Right atrium auricular region (tissue), 2 donors: ENCODE measurements at places on chromosomes 4 and X. TPM values are rescaled to one million over a fixed set of nuclear protein-coding genes. Genes with fewer than 3 reads are reported as not detected.

ZNF630 gene
- 3.9 TPM for total RNA-seq

TLR3 gene
- 3.5 TPM for total RNA-seq

FGG gene
- not detected for total RNA-seq

GPR78 gene
- total RNA-seq: not detected

SERTM2 gene
- not detected for total RNA-seq

CPLX1 gene
- 2.3 TPM for total RNA-seq

TRIM75 gene
- total RNA-seq: not detected

LIMCH1 gene
- 76.1 TPM for total RNA-seq

PGM2 gene
- 11.7 TPM for total RNA-seq

GRCh38 chrX:112839856-112840255 lies 775 bp downstream of the AMOT start:
- peak overlapping the region; percentile 55 for H3K4me3 ChIP-seq
- H3K4me1 ChIP-seq: no peaks in the 10 kb centered on the region
- H3K27me3 ChIP-seq: peaks cover 5% of the 10 kb centered on the region
- DNase-seq: no peak
- no peak overlapping the region for H3K27ac ChIP-seq

- no peak for DNase-seq
- no peaks in the 10 kb centered on the region for H3K27me3 ChIP-seq
- H3K4me3 ChIP-seq: no peak overlapping the region
These were observed 45.8 kb downstream of the HDAC8 start for GRCh38 chrX:72526534-72527508.

DNA sequence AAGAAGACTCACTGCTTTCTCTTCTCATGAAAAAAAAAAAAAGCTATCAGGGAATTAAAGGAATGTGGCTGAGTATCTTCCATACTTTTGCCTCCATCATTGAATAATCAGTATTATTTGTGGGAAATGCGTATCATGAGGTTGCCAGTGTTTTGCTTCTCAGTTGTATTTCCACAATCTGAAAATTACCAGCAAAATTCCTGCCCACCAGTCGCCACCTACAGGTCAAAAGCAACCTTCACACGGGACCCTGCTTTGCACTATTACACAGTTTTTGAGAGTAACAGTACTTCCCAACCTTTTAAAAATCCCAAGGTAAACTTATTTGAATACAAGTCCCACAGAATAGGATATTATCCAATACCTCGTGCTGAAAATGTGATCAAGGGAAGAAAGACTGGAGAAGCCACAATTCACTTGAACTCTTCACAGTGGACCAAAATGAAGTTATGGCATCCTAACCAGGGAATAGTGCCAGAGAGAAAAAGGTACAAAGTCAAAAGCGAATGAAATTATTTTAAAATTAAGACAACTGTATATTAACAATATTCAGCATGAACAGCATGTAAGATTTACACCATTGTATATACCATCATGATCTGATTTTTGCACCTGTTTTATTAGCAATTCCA lies 30.4 kb downstream of the PGRMC1 start:
- H3K4me3 ChIP-seq: no peak overlapping the region
- DNase-seq: peak; percentile 61
- no peak overlapping the region for H3K27ac ChIP-seq

- H3K4me1 ChIP-seq: no peaks in the 10 kb centered on the region
- no peak for DNase-seq
- H3K36me3 ChIP-seq: no peaks in the 10 kb centered on the region
- no peaks in the 10 kb centered on the region for H3K27me3 ChIP-seq
- no peak overlapping the region for H3K4me3 ChIP-seq
- H3K27ac ChIP-seq: no peak overlapping the region
These were observed 60.7 kb downstream of the GAB1 start for GRCh38 chr4:143397335-143397734.

- no peaks in the 10 kb centered on the region for H3K36me3 ChIP-seq
- no peak overlapping the region for H3K27ac ChIP-seq
- no peaks in the 10 kb centered on the region for H3K4me1 ChIP-seq
- DNase-seq: no peak
- H3K4me3 ChIP-seq: no peak overlapping the region
These were observed 847.0 kb downstream of the TRIML1 start for GRCh38 chr4:188986271-188986689.

DNA sequence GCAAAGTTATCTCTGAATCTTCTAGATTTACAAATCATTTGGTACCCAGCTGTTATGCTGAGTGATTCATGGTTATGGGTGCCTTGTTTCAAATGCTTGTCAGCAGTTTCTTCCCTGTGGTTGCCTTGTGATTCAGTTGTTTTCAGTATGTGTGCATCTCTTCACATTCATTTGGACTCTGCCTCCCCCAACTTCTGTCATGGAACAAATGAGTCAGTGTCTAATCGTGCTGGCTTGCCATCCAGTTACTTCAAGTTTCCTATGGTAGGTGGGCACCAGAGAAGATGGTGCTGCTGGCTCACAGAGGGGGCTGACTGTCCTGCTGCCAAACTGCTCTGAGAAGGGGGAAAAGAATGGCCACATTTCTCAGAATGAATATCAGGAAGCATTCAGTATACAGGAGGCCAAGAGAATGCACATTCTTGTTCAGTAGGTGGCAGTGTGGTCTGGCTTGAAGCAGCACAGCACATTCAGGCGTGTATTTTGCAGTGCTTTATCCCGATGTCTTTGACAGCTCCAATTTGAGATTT lies 260.9 kb downstream of the GLUD2 start:
- no peak overlapping the region for H3K27ac ChIP-seq
- DNase-seq: no peak
- no peaks in the 10 kb centered on the region for H3K27me3 ChIP-seq

GRCh38 chrX:135543924-135544323 lies 23.5 kb downstream of the INTS6L start:
- peaks cover 3% of the 10 kb centered on the region for H3K36me3 ChIP-seq
- no peak overlapping the region for H3K4me3 ChIP-seq
- peaks cover 7% of the 10 kb centered on the region for H3K4me1 ChIP-seq
- DNase-seq: no peak

GRCh38 chrX:18640686-18641085 lies 31.2 kb downstream of the RS1 start:
- no peaks in the 10 kb centered on the region for H3K36me3 ChIP-seq
- DNase-seq: no peak
- H3K27ac ChIP-seq: no peak overlapping the region
- H3K4me3 ChIP-seq: no peak overlapping the region
- no peaks in the 10 kb centered on the region for H3K4me1 ChIP-seq
- no peaks in the 10 kb centered on the region for H3K27me3 ChIP-seq

- H3K27ac ChIP-seq: peak overlapping the region; percentile 99
- no peak for DNase-seq
- peaks cover 66% of the 10 kb centered on the region for H3K4me1 ChIP-seq
- no peaks in the 10 kb centered on the region for H3K27me3 ChIP-seq
These were observed 3.8 kb downstream of the MSN start for GRCh38 chrX:65671286-65671685.

GRCh38 chrX:97860226-97860625 lies 976.5 kb downstream of the RPA4 start:
- no peak for DNase-seq
- H3K27me3 ChIP-seq: no peaks in the 10 kb centered on the region
- no peaks in the 10 kb centered on the region for H3K36me3 ChIP-seq
- H3K27ac ChIP-seq: no peak overlapping the region

GRCh38 chrX:2767631-2768455 lies 16.0 kb downstream of the XG start:
- no peaks in the 10 kb centered on the region for H3K27me3 ChIP-seq
- no peaks in the 10 kb centered on the region for H3K4me1 ChIP-seq

GRCh38 chrX:154409222-154409871 lies at the start of gene DNASE1L1:
DNASE1L1 (minus strand) TSS chrX:154409254; CDS start chrX:154405568, 3,686 bp downstream.
- H3K4me1 ChIP-seq: peaks cover 21% of the 10 kb centered on the region
- no peaks in the 10 kb centered on the region for H3K36me3 ChIP-seq

DNA sequence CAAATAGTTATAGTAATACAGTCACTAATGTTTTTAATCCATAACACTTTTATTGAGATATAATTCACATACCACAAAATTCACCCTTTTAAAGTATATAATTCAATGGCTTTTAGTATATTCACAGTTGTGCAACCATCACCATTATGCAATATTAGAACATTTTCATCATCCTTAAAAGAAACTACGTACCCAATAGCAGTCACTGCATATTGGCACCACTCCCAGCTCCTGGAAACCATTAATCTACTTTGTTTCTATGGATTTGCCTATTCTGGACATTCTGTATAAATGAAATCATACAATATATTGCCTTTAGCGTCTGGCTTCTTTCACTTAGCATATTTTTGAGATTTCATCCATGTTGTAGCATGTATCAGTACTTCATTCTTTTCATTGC lies 99.3 kb downstream of the AMMECR1 start:
- H3K36me3 ChIP-seq: no peaks in the 10 kb centered on the region
- no peak for DNase-seq
- no peak overlapping the region for H3K27ac ChIP-seq
- no peaks in the 10 kb centered on the region for H3K27me3 ChIP-seq

DNA sequence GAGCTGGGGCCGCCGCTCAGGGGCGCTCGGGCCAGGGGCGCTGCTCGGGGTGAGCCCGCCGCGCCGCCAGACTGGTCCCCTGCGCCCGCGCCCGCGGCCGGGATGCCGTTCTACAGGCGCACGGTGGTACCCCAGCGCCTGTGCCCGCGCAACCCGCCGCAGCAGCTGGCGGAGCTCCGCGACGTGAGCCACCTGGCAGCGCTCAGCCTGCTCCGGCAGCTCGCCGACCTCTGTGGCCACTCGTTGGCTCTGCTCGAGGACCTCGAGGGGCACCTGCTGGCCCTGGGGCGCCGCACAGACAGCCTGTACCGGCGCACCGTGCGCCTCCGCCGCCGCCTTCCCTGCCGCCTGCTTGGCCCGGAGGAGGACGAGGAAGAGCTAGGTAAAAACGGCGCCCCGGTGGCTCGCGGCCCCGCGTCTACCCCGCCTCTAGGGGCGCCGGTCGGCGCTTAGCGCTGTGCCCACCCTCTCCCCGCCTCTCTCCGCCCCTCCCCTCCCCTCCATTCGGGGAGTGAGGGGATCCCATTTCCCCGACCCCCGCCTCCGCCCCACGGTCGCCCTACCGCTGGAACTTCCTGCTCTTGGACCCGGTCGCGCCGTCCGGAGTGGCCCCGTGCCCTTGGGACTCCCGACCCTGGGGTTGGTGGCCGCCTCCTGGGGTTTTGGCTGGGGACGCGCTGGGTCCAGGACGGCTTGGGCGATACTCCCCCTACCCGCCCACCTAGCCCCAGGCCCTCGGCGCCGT lies 513 bp downstream of the NHSL2 start:
- H3K27me3 ChIP-seq: no peaks in the 10 kb centered on the region
- peak overlapping the region; percentile 33 for H3K4me3 ChIP-seq
- peak overlapping the region; percentile 58 for H3K27ac ChIP-seq
- H3K4me1 ChIP-seq: no peaks in the 10 kb centered on the region
- no peaks in the 10 kb centered on the region for H3K36me3 ChIP-seq

DNA sequence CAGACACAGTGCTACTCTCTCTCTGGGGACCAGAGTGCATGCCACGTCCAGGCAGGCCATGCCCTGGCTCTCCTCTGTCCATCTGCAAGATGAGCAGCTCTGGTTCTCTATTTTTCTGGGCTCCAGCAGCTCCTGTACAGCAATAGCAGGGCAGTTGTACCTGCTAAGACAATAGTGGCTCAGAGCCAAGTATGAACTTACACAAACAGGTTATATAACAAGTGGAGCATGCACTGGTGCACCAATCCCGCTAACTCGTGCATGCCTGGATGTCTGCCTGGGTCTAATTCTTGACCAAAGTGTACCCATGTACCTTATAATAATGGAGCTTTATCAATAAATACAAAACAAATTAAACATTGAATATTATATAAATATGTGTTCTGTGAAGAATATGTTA lies 392.3 kb downstream of the CENPC start:
- no peaks in the 10 kb centered on the region for H3K36me3 ChIP-seq
- no peak overlapping the region for H3K4me3 ChIP-seq
- H3K4me1 ChIP-seq: no peaks in the 10 kb centered on the region
- DNase-seq: no peak
- no peaks in the 10 kb centered on the region for H3K27me3 ChIP-seq
- no peak overlapping the region for H3K27ac ChIP-seq
